EH (cell line): ENCODE measurements at places on chromosomes 7 and 10.

DNA sequence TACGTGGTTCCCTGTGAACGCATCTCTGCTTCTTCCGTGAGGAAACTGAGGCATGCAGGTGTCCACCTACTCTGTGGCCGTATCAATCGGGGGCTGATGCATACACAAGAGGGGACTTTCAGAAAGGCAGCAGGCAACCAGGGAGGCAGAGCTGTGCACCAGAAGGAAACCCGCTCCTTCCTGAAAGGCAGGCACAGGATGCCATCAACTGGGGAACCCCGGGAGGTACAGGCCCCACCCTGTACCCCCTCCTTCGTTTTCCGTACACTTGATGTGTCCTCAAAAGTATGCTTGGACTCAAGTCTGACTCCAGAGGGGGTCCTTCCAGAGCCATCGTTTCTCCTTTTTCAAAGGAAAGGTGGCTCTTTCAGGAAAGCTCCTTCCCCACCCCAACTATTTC lies 59.5 kb downstream of the ASB13 start:
- DNase-seq, result no peak

DNA sequence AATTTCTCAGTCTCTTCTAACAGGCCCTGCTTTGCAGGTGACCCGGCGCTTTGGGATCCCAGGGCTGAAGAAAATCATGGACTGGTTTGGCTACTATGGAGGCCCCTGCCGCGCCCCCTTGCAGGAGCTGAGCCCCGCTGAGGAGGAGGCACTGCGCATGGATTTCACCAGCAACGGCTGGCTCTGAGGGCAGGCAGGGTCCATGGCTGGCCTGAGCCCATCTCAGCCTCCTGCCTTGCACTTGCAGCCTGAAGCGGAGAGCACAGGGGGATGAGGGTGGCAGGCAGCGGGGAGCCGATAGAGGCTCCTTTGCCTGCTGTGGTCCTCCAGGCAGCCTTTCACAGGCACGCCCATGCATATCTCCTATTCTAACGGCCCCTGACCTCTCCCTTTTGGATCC lies 21.8 kb downstream of the MORN4 start:
- no peak for DNase-seq

- DNase-seq, result no peak
Observed at GRCh38 chr10:128713874-128714570, 587.8 kb upstream of the MKI67 start.

- no peak for DNase-seq
Observed at GRCh38 chr10:93911866-93912265, 18.1 kb downstream of the SLC35G1 start.

GRCh38 chr10:124698545-124699469 lies 45.4 kb downstream of the FAM53B start:
- DNase-seq, result no peak

DNA sequence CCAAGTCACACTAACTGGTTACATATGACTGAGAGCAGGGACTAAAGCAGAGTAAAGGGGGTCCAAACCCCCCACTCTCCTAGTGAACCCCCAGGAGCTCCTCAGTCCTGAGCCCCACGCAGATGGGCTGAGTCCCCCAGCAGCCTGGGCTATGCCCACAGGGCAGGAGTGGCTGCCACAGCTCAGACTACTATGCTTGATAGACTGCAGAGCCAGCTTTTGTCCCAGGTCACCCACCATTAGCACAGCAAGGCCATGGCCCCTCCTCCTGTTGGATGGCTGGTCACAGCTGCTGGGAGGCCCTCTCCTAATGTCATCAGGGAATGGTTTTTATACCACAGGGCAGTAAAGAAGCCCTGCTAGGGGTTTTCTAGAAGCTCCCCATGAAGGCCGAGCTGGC lies 46.3 kb upstream of the FGFR2 start:
- no peak for DNase-seq

DNA sequence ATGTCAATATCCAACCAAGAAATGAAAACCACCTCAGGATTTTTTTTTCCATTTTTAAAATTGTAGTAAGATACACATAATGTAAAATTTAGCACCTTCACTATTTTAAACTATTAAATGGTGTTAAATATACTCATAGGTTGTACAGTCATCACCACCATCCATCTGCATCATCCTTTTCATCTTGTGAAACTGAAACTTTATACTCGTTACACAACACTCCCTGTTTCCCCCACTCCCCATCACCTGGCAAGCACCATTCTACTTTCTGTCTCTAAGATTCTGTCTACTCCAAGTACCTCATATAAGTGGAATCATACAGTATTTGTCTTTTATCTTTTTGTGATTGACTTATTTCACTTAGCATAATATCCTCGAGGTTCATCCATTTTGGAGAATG lies 335.2 kb upstream of the NPSR1 start:
- DNase-seq, result no peak

DNA sequence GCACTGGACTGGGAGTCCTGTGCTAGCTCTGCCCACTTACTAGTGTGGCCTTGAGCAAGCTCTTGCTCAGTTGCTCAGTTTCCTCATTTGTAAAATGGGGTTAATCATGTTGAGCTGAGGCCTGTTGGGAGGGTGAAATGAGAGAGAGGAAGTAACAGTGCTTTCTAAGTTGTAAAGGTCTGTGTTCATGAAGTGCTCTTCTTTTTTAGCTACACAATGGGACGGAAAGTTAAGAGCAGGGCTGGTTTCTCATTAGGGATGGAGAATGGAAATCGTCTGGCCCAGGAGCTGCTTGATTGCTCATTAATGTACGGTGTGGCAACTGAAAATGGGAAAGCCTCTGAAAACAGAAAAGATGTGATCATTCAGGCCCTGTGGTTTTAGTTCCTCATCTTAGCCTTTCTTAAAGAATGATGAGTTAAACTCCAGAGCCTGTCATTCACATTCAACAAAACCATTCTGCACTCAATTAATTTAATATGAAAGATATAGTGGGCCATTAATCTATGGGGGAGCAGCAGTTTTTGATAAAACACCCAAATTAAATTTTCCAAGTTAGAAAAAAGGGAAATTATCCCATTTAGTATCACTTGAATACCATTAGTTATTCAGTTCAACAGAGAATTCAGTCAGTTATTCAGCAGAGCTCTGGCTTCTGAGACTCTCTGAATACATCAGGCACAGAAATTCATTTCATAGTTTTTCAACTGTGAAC lies 60.5 kb downstream of the SH2D4B start:
- no peak for DNase-seq
